Left ventricle myocardium inferior (tissue), 1 donor: ENCODE measurements at places on chromosomes 5 and 9.

- peak; percentile 42 for DNase-seq
These were observed 397.8 kb downstream of the GADD45G start for GRCh38 chr9:90002397-90003271.

GRCh38 chr5:167576897-167577296 lies 714.5 kb upstream of the WWC1 start:
- no peak for DNase-seq

GRCh38 chr5:33195431-33196165 lies 245.2 kb upstream of the TARS1 start:
- DNase-seq: no peak

DNA sequence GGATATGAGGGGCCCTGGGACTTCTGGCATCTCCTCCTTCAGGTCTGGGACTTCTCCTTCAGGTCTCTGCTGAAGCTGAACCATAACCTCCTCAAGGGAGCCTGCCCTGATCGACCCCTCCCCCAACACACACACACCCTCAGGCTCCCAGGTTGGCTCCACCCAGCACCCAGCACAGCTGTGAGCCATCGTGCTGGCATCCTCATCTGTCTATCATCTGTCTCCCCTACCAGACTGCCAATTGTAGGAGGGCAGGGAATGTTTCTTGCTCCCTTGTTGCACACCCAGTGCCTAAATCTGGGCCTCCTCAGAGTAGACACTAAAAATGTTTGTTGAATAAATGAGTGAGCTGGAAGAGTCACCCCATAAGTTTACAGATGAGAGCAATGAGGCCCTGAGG lies 71.4 kb downstream of the LRSAM1 start:
- DNase-seq: no peak

GRCh38 chr9:69371001-69371400 lies 46.0 kb downstream of the ENTREP1 start:
- no peak for DNase-seq

DNA sequence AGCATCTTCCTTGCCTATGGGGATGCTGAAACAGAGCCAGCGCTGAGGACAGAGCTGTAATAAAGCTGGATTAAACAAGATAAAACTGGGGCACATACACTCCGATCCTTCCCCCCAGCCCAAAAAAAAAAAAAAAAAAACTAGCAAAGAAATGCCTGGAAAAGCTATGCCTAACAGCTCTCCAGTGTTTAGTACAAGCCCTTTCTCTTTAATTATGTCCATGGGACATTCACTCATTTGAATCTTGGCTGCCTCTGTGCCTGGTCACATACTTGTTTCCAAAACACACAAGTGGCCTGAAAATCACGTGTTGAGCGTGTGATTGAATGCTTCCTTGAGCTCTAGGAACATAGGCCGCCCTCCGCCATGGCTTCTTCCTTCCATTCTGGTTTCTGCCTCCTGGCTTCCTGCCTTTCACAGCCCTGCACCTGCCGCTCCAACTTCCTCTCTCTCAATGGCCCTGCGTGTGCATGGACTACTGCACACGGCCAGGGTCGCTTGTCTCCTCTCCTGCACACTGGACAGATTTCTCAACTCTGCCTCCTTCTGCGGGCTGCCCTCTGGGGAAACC lies 111.0 kb upstream of the RETREG1 start:
- DNase-seq: no peak

DNA sequence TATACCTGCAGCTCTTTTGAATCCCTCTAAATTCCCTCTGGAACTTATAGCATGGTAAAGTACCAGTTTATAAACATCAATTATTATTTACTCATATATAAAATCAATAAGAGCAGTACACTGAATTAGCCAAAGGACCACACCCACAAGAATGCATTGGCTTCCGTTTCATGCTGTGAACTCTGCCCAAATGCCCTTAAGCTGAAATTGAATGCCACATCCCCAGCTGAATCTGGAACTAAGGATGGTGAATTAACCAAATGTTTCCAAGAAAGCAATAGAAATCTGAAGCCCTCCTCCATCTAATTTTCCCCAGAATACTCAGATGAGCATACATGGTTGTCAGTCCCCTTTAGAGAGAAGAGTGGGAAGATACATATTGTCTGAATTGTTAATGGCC lies 436.4 kb upstream of the FTMT start:
- no peak for DNase-seq
